HepG2 (cell line): ENCODE measurements at places on chromosomes 4 and X. TPM values are rescaled to one million over a fixed set of nuclear protein-coding genes. Genes with fewer than 3 reads are reported as not detected.
A peak's percentile ranks its signal among the peaks of the same experiment; 100 is the strongest.

CXorf49 gene
- not detected in 2 replicates for total RNA-seq

XK gene
- not detected in 2 replicates for total RNA-seq

DNA sequence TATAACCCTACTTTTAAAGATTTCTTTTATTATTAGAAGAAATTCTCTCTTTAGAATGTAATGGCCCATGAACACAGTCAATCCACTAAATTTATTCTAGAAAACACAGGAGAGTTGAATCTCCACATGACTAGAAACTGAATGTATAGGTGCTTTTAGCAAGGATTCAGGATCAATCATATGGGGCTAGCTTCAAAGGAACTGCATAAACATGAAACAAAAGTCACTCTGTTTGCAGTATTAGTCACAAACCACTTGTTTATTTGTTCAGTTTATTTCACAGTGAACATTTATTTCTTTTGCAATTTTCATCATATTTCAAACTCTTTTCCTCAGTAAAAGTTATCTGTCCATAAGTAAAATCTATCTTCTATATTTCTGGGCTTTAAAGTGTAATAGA lies 1604.6 kb downstream of the PCDH18 start:
- peak; percentile 9 for DNase-seq

GRCh38 chr4:513327-513726 lies 14.3 kb downstream of the PIGG start:
- DNase-seq, result no peak

ALAS2 gene
- total RNA-seq, result not detected in 2 replicates

GRCh38 chrX:10051866-10052480 lies 84.8 kb downstream of the CLDN34 start:
- no peak for DNase-seq

GRCh38 chrX:40035726-40036125 lies 62.0 kb downstream of the BCOR start:
- DNase-seq, result peak; percentile 18

DNA sequence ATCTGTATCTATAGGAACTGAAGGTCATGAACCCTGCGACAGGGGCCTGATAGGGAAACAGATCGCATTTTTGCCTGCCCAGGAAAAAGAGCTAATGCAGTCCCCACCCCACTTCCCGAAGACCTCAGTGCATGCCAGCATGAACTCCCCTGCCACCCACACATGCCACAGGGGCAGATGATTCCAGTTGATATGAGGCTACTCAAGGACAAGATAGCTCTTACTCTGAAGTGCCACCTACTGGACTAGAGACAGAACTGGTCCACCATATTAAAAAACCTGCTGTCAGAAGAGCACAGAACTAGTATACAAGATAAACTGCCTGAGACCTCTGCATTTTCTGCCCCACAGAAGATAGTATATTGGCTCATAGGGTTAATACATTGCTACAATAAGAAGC lies 68.0 kb downstream of the YIPF7 start:
- DNase-seq, result no peak

DNA sequence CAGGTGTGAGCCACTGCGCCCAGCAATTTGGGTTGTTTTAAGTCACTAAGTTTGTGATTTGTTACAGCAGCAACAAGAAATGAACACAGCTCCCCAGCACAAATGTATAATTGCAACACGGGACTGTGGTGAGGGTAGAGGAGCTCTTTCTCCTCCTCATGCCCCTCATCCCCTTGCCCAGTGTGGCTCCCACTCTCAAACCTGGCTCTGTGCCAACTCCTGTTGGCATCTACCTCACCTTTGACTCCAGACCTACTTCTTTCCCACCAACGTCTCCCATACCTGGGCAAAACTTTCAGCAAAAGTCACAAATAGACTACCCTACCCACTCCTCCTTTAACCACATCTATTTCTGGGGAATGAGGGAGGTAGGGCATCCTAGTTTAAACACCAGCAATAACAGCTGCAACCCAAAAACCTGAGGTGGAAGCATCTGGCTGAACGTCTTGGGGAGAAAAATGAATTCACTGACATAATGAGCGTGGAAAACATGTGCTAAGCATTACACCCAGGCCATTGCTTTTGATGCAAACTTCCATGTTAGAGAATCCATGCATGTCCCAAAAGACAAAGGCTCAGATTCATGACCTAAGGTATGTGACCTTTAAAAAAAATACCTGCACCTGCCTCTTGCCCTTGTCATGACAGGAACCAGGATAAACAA lies 19.2 kb downstream of the LNX1 start:
- no peak for DNase-seq

GRCh38 chr4:188680004-188680666 lies 540.9 kb downstream of the TRIML1 start:
- DNase-seq, result no peak

- DNase-seq, result no peak
These were observed 137.3 kb upstream of the PDE5A start for GRCh38 chr4:119765951-119766350.

- peak; percentile 36 for DNase-seq
These were observed 10.1 kb downstream of the IDS start for GRCh38 chrX:149494844-149495565.
